ENCODE measurements at places on chromosomes 12 and 14.

DNA sequence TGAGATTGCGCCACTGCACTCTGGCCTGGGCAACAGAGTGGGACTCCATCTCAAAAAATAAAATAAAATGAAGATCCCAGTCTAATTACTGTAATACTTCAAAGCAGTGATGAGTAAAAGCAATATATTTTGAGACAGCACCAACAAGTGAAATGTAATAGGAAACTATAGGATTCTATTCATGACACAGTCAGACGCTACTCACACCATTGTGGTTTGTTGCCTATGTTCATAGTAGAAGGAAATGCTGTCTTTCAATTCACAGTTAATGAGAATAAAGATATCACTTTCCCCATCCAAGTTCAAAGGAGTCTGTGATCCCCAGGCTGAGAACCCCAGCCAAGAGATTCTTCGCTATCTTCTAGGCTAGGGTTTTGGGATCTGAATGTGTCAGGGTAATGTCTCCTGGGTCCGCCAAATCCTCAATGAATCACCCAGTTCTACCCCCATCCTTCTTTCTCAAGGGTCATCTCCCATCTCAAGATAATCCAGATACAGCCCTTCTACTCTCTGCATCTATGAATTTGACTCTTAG is 16.6 kb upstream of the DTX1 start:
- DNase-seq = no peak

DNA sequence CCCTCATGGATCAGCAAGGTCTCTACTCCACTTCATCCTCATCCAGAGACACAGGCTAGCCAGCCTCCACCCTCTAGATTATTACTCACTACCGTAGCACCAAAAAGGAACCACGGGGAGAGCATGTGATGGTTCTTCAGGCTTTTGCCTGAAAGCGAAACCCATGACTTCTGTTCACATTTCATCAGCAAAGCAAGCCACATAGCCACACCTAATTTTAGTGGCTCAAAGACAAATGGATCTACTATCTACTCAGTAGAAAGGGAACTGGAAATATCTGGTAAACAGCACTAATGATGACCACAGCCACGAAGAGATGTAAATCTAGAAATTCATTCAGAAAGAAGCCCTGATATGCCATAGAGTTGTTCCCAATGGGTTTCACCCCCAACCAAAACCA is 51.4 kb downstream of the VCPKMT start:
- peak; percentile 32 for DNase-seq

- no peak for DNase-seq
Measured at GRCh38 chr12:33322519-33322918, 117.1 kb downstream of the SYT10 start.

DNA sequence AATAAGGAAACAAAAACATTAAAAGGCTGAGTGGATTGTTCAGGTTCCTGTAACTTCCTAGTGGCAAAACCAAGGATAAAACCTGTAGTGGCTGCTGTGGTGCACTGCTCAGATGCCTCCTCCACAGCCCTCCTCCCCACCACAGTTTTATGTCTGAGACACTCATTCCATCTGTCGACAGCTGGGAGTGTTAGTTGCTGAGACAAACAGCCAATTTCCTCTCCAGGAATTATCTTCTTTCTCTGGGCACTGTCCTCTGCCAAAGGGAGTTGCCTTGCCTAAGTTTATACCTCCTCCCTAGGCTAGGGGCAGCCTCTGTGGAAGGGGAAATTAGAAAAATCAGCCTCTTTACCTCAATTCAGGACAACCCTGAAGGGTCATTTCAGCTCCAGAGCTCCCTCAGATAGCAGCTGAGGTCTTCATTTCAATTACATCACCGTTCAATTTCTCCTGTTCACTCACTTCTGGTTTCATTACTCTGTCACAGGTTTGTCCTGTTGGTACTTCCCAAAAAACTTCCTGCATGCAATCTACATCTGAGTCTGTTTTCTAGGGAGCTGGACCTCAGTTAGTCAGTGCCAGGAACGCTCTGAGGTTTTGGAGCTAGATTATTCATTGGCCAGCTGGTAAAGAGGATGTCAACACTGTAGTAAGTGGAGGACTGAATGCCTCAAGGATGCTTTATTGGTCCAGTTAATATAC is 74.9 kb upstream of the ATP2B1 start:
- DNase-seq = no peak

DNA sequence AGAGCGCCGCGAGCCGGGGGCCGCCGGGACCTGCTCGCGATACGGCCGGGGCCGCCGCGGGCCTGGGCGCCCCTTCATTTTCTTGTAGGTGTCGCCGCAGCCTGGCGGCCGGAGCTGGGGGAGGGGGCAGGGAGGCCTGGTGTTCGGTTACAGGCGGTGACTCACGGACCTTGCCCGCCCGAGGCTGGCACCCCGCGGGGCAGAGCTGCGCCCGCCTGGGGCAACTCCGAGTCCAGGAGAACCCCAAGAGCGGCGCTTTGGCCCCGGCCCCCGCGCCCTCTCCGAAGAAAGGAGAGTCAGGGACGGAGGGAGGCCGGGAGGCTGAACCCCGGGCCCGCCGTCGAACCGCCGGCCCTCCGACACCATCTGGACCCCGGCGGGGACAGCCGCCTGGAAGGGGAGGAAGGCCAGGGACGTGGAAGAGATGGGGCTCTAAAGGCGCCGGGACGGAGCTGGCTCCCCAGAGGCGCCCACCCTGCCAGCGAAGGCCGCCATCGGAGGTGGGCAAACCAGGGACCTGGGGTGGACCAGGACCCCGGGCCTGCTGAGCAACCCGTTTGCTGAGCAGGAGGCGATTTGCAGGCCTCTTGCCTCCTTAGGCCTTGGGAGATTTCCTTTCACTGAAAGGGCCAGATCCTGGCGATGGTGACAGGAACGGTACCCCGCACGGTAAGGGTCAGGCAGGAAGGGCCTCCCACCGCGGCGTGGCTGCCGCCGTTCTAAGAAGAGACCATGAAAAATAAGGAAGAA is 843 bp upstream of the NUAK1 start:
- no peak for DNase-seq

DNA sequence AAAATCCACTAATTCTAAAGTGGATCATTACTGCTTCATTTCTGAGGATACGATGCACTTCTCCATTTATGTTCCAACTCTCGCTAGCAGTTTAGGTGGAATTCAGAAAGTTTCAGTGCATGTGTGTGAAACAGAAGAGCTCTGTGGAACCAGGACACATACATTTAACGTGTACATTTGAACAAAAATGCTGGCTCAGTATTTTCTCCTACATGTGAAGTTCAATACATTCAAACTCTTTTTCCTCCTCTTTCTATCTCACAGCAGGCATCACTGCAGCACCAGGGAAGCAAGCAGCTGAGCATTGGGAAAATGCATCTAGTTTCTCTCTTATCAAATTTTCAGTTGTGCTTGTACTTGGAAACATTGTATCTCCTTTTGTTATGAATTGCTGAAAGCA is 169.4 kb upstream of the CNTN1 start:
- DNase-seq = no peak

DNA sequence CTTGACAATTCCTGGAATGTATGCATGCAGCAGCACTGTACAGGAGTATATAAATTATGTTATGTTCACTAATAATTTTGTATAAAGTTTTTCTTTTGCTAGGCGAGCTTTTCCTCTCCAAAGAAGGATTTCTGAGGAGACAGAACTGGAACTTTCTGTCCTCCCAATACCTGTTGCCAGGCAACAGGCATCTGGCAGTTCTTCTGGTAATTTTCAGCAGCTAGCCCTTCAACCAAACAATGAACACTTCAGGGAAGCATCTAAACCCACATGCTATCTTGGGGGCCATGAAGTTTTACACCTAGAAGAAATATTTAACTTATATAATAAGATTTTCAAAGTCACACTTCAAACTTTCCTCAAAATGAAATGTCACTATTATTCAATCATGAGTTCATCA is 162.9 kb upstream of the SYT10 start:
- DNase-seq = no peak

DNA sequence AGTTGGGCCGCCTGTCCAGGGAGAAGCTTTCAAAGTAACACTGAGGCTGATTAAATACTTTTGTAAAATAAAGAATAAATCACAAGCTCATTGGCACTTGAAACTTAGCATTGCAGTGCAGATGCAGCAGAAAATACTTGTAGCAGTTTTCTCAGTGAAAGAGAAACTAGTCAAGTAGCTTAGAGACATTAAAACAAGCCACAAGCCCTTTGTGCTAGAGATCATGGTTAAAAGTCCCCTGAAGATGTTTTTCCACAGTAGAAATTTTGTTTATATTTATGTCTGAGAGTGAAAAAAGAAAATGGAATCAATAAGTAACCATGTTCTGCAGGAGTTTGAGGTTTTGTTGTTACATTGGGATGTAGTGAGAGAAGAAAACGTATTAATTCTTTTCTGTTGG is 5.9 kb downstream of the PSEN1 start:
- DNase-seq = no peak

DNA sequence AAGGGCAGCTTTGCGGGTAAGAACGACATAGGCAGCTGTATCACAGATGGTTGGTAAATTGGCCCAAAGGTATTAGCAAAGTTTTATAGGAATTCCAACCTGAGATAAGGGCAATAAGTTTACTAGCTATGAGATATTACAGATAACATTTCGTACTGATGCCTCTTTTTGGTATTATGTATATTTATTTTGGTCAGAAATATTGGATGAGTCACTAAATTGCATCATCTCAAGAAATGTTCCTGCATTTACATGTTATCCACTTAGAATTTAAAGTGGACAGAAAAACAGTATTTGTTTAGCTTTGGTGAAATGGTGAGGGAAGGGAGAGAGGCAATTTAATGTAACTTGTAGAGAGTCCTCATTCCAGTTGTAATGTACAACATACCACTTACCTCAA is 65.1 kb upstream of the PZP start:
- DNase-seq = no peak

DNA sequence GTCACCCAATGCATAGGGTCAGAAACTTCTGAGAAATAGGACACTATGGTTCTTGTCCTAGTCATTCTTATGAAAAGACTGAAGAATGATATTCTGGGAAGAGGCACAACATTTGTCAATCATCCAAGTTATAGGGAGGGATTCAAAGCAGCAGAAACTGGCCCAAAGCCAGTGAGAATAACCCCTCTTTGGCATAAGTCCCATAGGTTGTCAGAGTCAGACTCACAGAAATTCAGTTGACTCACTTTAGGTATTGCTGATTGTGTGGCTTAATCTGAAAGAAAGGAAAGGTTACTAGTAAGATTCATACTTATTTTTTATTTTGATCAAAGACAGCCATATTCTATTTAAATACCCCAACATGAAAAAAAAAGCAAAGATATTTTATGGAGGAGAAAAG is 151.0 kb downstream of the SRGAP1 start:
- no peak for DNase-seq

- no peak for DNase-seq
Measured at GRCh38 chr12:113184098-113184899, 979 bp downstream of the DDX54 start.

DNA sequence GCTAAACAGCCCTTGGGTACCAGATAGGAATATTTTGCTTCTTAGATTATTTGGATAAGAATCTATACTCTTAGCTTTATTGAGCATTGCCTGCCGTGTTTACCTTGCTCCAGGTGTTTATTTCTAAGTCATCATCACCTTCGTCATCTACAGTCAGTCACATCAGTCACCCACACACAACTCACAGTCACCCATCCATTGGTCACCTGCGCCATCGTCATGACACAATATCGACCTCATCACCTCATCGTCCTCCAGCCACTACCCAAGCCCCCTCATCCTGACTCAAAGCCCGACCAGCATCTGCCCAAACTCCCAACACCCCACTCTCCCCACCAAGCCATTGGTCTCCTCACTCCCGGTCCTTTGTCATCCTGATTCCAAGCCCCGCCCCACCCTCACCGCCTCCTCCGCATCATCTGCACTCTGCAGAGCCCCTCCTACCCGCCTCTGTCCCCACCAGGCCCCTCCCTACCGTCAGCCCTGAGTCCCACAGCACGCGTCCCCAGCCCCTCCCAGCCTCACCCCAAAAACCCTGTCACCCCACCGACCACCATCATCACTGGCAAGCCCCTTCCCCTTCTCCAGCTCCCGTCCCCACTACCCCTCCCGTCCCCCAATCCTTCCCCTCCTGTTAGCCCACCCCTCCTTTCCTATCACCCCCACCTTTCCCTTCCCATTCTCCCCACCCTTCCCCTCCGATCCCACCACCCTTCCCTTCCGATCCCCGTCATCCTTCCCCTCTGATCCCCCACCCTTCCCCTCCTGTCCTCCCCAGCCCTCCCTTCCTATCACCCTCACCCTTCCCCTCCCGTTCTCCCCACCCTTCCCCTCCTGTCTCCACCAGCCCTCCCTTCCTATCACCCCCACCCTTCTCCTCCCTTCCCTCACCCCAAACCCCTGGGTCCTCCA is 9.8 kb downstream of the DLK1 start:
- DNase-seq = no peak

GRCh38 chr14:56487761-56488160 is 91.8 kb upstream of the TMEM260 start:
- DNase-seq = no peak

DNA sequence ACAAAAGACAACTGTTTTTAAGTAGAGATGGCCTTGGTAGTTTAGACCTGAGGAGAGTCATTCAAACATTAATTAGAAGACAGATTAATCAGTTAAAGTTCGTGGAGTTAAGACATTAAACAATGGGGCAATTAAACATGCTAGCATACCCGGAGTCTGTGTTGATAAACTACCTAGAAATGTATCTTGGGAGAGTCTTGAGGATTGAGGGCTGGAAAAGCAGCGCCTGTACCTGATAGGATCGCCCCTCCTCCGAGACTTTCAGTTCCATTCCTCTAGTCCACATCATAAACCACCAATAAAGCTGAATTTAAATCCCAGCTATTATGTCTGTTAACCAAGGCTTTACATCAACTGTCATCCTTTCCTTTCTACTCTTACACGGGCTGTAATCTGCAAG is 1.0 kb upstream of the KRAS start:
- DNase-seq = no peak

GRCh38 chr12:40162033-40162432 is 56.2 kb upstream of the SLC2A13 start:
- DNase-seq = no peak

- no peak for DNase-seq
Measured at GRCh38 chr12:46998811-46999368, 80.5 kb upstream of the PCED1B start.

Measured in AML-193 (cell line).